Aorta (tissue), 5 donors: ENCODE measurements at places on chromosomes 5 and 9. TPM values are rescaled to one million over a fixed set of nuclear protein-coding genes. Genes with fewer than 3 reads are reported as not detected.

- H3K4me3 ChIP-seq, result no peak overlapping the region
- H3K4me1 ChIP-seq, result no peaks in the 10 kb centered on the region
- no peaks in the 10 kb centered on the region for H3K36me3 ChIP-seq
Measured at GRCh38 chr5:29169886-29170285, 2023.6 kb upstream of the CDH6 start.

DNA sequence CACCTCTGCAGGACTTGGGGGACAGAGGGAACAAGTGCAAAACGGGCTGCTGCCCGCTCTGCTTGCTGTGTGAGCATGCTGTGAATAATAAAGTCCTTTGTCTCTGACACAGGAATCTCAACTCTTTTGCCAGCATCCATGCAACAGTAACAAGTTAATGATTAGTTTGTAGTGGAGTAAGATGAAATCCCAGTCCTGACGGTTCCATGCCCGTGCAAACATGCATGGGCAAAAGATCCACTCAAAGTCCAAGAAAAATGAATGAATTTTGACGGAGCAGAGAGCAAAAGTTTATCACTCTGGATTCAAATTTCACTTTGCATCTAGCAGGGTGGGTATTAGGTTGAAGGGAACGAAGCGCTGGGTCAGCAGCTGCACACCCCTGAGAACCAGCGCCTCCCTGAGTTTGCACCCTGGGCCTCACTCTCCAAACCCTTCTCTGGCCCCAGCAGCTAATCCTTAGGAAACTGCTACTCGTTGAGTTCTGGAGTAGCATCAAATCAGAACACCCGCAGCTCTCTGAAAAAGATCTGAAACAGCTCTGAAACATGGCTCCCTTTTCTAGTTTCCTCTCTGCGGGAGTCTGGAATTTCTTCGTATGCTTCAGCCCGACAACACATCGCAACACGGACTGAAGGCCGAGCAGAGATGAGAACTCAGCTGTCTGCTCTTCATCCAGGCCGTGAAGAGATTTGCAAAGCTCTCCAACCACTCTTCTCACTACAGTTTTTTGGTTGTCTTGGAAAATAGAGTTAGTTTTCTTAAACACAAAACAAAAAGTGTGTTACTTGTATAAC, 45.6 kb upstream of the RUFY1 start:
- H3K4me3 ChIP-seq, result no peak overlapping the region
- H3K36me3 ChIP-seq, result no peaks in the 10 kb centered on the region
- H3K27ac ChIP-seq, result no peak overlapping the region
- no peaks in the 10 kb centered on the region for H3K4me1 ChIP-seq
- no peaks in the 10 kb centered on the region for H3K27me3 ChIP-seq

- H3K4me1 ChIP-seq, result no peaks in the 10 kb centered on the region
- H3K36me3 ChIP-seq, result no peaks in the 10 kb centered on the region
- H3K27me3 ChIP-seq, result no peaks in the 10 kb centered on the region
- H3K4me3 ChIP-seq, result no peak overlapping the region
- H3K27ac ChIP-seq, result no peak overlapping the region
- no peak for DNase-seq
Measured at GRCh38 chr5:144060598-144060997, 109.9 kb downstream of the YIPF5 start.

CCL28 gene
- total RNA-seq, result 5.3 TPM

PCDHGB3 gene
- total RNA-seq, result 7.4 TPM

- H3K36me3 ChIP-seq, result no peaks in the 10 kb centered on the region
- H3K4me1 ChIP-seq, result no peaks in the 10 kb centered on the region
- DNase-seq, result peak; percentile 32
- no peak overlapping the region for H3K4me3 ChIP-seq
- H3K27me3 ChIP-seq, result no peaks in the 10 kb centered on the region
Measured at GRCh38 chr9:134313470-134313869, 12.8 kb upstream of the RXRA start.

DNA sequence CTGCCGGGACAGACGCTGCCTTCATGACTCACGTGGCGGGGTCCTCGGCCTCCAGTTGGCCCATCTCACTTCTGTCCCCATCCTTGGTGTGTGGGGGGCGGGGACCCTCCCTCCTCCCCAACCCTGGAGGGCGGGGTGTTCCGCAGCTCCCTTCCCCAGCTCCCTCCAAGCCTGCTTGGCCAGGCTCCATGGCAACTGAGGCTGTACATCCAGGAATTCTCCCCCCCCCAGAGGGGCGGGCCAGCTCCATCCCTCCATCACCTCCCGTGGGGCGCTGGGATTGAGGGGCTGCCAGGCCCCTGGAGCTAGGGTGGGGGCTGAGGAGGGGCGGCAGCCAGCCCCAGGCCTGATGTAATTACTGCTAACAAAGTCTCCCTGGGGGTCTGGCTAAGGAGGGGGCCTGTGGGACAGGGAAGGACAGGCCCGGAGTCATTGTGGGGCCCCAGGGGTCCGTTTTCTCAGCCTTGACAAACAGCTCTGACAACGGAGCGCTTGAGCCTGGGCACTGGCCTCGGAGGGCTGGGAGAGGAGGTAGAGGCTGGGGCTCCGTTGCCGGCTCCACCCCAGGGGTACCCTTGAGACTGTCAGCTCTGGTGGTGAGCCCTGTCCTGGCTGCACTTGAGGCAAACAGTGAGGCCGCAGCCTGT, 8.0 kb downstream of the DIPK1B start:
- no peaks in the 10 kb centered on the region for H3K4me1 ChIP-seq
- H3K36me3 ChIP-seq, result no peaks in the 10 kb centered on the region
- DNase-seq, result peak; percentile 79
- H3K27ac ChIP-seq, result no peak overlapping the region

PIP5KL1 gene
- 3.0 TPM for total RNA-seq

OBP2A gene
- not detected for total RNA-seq

ZNF462 gene
- total RNA-seq, result 15.1 TPM
